SHP77 treated with DMSO at 0.1 percent for 48 hours (cell line): ENCODE measurements at places on chromosomes 5 and 9.

- DNase-seq, result peak; percentile 14
Observed at GRCh38 chr5:111454198-111454622, 58.1 kb downstream of the STARD4 start.

DNA sequence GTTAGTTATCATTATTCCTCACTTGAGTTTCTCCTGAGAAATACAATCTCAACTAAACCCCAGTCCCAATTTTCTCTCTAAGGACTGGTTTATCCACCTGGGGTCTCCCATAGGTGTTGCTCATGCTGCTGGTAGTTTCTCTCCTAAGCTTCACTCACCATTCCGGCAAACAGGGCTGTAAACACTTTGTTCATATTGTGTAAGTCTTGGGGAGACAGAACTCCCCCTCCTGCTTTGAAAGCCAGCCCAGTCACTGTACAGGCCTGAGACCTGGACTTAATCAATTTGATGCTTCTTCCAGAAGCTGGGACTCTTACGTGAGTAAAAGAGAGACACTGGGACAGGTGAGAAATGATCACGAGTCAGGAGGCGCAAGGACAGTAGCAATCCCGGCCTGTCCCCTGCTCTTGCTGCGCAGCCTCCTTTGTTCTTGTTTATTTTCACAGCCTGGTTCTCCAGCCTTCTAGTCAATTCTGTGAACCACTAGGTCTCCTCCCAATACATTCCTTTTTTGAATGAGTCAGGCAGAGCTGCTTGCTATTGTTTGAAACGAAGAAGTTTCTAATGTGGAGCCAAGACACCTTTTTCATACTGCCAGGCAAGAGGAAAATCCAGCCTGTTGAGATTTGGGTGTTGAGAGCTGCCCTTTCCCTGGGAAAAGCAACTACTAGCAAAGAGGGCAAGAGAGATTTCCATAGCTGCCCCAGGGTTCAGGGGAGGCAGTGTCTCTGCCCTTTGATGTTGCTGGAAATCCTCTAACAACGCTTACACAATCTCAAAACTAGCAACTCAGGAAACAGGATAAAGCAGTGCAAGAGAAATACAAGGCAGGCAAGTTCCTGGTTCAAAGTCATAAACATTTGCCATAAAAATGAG, 9.2 kb upstream of the SHROOM1 start:
- DNase-seq, result no peak

DNA sequence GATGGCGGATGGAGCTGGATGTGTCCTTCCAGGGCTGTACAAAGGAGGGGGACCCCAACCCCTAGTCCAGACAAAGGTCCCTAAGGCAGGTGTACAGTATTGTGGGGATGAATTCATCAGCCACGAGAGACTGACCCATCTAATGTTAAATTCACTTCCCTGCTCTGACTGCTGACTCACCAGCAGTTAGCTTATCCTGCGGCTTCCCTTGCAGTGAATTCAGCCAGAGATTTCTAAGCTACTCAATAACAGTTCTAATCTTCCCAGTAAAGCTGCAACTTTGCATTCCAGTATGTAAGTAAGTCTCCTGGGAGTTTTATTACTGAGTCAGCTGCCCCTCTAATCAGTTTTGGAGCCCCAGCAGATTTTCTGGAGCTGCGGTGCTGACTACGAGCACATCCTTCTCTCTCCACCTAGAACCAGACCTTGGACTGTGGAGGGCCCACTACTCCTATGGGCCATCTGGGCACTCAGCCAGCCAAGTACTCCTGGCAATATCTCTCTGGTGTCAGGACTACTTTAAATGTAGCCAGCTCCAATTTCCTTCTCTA, 16.1 kb downstream of the B4GALT1 start:
- no peak for DNase-seq

DNA sequence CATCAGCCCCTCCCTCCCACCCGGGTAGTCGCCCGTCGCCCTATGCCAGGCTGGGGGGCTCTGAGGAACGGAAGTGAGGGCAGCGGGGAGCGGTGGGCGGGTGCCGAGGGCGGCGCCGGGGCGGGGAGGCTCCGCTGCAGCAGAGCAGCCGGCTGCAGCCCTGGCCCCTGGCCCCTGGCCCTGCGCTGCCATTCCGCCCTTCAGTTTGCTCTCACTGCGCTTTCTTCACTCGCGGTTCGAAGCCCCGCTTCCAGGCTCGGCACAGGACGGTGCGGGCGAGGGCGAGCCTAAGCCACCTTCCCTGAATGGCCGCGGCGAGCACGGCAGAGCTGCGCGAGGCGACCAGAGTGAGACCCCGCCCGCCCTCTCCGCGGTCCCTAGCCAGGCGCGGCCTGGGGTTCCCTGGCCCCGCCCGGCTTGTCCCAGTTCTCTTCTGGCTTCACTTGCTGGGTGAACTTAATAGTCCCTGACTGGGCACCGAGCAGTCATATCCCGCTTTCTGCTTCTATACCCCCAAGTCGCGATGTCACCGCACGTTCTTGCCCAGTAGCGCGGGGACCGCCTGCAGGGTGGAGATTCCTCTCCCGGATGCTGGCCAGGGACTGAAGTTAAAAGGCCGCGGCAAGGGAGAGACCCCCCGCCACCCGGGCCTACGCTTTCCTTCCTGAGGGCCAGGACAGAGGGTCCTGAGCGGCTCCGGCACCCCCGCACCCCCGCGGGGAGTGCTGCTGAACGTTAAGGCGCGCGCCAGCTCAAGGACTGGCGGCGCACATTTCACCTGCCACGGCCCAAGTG, 623 bp upstream of the TRIM36 start:
- peak; percentile 15 for DNase-seq

DNA sequence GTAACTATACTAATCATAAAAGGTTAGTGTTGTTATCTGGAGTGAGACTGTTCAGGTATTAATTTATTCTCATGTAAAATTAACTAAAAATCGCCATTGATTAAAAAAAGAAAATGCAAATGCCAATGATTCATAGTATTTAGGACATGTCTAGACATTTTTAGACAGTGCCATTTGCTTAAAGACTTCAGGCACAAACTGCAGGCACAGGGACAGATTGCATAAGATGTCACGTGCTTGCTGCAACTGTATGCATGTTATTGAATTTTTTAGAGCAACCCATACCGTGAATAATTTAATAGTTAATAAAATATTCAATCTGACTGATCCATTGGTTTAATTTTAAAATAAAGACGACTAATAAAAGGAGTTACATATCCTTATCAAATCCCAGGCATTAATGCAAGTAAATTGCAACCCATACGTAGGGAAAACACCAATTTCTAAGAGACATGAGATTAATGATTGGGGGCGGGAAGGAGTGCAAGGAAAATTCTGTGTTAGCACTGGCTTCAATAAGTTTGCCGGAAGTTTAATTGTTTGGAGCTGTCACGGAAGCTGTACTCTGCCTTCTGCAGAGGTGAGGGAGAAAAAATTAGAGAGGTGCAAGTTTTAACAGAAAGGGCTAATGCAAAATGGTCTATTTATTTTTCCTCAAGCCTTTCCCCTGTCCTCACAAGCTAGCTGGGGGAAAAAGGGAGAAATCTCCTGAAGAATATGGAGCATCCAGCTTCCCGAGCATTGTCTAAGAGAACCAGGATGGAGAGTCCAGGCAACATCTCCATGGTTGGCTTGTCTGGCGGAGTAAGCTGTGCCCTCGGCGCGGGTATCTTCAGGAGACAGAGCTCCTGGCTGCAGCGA, 2.9 kb downstream of the EDIL3 start:
- peak; percentile 28 for DNase-seq

GRCh38 chr5:90495146-90495545, 20.5 kb downstream of the POLR3G start:
- no peak for DNase-seq

DNA sequence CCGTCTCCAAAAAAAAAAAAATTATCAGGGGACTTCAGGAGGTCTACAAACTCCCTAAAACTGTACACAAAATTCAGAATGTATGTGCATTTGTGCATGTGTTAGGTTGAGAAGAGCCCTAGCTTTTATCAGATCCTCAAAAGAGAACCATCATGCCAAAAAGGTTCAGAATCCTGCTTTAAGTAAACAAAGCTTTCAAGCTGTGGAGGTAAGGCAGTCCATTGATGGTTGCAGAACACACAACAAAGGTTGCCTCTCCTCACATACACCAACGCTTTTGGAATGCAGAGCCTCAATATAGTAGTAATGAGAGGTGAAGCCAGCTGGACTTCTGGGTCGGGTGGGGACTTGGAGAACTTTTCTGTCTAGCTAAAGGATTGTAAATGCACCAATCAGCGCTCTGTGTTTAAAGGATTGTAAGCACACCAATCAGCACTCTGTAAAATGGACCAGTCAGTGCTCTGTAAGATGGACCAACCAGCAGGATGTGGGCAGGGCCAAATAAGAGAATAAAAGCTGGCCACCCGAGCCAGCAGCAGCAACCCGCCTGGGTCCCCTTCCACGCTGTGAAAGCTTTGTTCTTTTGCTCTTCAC, 57.9 kb upstream of the RNF38 start:
- no peak for DNase-seq
